ENCODE measurements at places on chromosomes 1 and 21.

GRCh38 chr1:160363951-160364735 lies 2.7 kb upstream of the NHLH1 start:
- no peak for DNase-seq

DNA sequence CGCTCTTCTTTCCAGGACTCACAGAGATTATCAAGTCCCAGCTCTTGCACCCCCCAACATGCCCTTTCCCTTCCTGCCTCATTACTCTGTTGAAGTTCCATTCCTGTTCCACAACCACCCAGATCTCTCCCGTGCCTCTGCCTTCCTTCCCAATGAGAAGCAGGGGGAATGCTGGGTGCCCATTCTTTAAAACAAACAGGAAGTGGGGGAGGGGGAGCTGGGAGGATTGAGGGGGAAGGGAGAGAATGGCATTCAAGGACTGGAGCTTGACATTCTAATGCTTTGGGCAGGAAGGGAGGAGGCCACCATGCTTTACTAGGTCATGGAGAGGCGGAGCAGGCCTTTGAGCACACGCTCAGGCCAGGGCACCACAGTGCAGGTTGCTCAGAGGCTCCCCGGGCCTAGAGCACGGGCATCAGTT lies 150.3 kb upstream of the IRF2BP2 start:
- no peak for DNase-seq

DNA sequence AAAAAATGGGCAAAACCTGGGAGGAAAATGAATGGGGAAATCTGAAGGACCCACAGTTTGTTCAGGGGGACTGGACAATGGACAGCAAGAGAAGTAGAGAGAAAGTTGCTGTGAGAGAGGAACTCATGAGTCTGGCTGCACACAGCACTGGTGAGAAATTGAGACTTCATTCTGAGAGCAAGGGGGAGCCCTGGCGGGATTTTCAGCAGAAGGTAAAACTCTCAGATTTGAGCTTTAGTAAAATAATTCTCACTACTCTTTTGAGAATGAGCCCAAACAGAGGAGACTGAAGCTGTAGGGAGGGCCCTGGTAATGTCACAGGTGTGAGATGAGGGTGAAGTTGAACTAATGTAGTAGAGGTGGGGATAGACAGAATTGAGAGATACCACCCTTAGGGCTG lies 438.6 kb downstream of the OMA1 start:
- DNase-seq = no peak

- DNase-seq = no peak
These were observed 259.0 kb downstream of the NEGR1 start for GRCh38 chr1:72023063-72023930.

DNA sequence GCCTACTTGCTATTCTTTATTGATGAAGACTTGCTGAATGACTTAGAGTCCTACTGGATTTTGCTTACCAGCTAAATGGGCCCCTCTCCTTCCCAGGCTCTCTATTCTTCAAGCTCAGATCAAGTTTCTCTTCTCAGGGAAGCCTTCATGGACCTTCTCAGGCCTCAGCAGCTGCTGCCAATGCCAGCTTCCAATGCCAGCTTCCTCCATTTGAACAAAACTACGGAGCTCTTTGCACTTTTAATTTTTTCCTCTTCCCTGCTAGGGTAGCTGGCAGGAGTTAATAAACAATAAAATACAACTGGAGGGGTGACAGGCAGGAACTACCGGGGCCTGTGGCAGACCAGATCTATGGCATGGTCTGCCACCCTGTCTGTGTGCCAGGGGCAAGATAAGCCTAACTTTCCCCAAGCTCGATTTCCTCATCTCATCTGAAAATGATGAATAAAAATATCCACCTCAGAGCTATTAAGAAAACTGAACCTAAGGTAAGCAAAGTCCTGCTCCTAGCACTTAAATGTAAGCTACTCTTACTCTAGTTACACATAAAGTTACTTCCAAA lies 995 bp upstream of the IPO13 start:
- DNase-seq = no peak

- DNase-seq = no peak
These were observed 28.6 kb downstream of the IVNS1ABP start for GRCh38 chr1:185288435-185288834.

DNA sequence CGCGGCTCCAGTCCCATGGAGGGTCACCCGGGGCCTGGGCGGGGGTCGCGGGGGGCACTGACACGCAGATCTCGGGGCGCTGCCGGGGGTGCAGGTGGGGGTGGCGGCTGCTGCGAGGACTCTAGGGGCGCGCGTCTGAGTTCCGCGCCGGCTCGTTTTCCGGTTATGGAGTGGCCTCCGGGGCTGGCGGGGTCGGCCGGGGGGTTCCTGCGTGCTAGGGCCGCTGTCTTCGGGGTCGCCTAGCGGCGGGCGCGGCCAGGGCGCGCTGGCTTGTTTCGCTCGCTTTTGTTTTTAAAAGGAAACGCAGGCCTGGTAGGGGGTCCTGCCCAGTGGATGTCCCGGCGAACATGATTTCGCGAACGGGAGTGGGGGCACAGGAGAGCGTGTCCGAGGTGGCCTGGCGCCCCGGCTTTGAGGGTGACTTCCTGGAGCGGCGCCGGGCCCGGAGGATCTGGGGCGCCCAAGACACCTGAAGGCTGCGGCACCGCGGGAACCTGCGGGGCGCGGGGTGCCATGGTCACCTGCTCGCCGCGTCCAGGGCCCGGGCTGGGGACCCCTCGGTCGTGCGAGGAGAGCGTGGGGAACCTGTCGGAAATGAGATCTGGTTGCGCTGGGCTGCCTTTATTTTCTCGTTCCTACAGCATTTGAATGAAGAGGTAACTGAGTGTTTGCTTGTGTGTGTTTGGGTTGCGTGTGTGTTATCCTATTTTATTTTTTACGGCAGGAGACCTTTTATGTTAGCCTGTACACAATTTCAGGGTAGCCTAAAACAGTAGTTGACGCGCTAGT lies 618 bp downstream of the ETS2 start:
- peak; percentile 66 for DNase-seq

- no peak for DNase-seq
These were observed 455.3 kb downstream of the KCNT2 start for GRCh38 chr1:196152975-196153374.

GRCh38 chr21:25942135-25942534 lies 207.4 kb downstream of the GABPA start:
- DNase-seq = no peak

DNA sequence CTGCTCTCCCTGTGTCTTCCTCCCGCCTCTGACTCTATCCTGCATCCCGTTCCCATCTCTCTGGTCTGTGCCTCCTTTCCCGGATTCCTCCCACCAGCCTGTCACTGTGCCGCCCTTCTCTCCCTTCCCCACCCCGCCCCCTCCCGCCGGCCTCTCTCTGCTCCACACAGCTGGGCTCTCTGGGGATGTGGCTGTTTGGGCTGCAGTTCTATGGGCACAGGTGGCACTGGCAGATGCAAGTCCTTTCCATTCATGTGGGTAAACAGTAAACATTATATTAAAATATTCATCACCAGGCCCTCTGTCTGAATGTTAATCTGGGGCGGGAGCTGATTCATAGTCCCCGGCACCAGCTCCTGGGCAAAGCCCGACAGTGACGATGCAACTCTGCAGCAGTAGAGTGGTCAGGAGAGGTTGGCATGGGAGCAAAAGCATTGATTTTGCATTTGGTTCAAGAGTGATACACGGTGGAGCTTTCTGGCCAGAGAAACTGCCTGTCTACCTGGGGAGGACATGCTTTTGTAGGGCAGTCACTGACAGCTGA lies 249.3 kb downstream of the TNR start:
- no peak for DNase-seq

GRCh38 chr21:41506611-41507520 lies 1.1 kb downstream of the TMPRSS2 start:
- no peak for DNase-seq

- no peak for DNase-seq
These were observed 31.3 kb downstream of the UBE2U start for GRCh38 chr1:64234714-64235113.

GRCh38 chr1:19220991-19221390 lies 10.9 kb upstream of the UBR4 start:
- no peak for DNase-seq

DNA sequence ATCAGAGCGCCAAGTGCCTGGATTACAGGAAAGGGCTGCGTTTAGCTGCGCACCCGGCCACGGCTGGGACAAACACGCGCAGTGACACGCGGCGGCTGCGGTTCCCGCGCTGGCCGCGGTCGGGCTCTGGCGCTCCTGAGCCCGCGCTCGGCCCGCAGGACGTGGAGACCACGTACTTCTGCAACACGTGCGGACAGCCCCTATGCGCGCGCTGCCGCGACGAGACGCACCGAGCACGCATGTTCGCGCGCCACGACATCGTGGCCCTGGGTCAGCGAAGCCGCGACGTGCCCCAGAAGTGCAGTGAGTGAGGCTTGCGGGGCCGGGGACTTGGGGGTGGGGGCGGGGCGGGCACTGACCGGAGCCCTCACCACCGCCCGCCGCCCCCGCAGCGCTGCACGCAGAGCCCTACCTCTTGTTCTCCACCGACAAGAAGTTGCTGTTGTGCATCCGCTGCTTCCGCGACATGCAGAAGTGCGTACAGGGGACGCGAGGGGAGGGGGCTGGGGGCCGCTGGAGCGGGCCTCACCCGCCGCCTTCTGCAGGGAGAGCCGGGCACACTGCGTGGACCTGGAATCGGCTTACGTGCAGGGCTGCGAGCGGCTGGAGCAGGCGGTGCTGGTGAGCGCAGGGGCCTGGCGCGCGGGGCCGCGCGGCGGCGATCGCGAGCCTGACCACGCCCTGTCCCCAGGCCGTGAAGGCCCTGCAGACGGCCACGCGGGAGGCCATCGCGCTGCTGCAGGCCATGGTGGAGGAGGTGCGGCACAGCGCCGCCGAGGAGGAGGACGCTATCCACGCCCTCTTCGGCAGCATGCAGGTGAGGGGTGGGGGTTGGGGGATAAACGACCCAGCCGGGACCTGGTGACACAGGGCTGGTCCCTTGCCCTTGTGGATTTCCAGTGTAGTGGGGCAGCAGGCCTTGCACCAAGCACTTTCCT lies 3.1 kb downstream of the RNF207 start:
- DNase-seq = no peak

GRCh38 chr1:183989078-183989577 lies 48.4 kb downstream of the COLGALT2 start:
- DNase-seq = peak; percentile 39

DNA sequence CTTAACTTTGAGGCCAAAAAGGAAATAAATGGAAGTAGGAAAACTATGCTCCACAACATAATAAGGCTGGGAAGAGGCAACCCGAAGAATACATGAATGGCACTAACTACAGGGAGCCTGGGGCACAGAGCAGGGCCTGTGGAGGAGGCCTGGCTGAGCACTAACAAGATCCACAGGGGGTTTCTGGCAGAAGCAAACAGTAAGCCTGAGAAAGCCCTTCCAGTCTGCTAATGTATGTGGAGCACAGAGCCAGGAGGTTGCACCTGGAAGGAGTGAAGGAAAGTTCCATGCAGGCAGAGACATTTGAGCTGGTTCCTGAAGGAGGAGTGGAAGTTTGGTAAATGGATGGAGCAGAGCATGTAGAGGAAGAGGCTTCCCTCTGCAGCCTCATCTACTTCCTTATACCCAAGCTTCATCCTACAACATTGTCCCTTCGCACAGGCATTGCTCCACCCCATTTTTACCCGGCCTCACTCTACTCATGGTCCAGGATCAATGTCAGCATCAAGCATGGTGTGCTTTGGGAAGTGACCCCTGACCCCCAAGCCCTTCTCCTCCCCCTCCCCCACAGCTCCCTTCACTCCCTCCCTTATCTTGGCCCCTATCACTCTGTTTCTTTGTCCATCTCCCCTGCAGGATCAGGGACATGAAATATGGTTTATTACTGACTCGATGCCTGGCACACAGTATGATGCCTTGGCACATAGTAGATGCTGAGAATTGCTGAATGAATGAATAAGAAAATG lies 23.3 kb downstream of the SHISA4 start:
- DNase-seq = no peak

DNA sequence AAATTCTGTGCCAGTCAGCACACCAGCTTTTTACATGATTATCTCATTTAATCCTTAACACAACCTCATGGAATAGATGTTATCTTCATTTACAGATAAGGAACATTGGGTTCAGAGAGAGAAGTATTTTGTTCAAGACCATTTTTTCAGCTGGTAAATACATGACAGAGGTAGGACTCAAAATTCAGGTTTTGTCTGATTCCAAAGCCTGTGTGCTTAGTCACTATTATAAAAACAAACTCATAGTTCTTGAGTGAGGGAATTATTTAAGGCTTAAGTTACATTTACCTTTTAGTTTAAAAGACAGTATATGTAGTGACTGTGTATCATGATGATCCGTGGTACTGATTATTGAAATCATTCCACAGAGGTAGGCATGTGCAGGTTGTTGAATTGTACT lies 125.2 kb downstream of the MAGI3 start:
- DNase-seq = no peak

DNA sequence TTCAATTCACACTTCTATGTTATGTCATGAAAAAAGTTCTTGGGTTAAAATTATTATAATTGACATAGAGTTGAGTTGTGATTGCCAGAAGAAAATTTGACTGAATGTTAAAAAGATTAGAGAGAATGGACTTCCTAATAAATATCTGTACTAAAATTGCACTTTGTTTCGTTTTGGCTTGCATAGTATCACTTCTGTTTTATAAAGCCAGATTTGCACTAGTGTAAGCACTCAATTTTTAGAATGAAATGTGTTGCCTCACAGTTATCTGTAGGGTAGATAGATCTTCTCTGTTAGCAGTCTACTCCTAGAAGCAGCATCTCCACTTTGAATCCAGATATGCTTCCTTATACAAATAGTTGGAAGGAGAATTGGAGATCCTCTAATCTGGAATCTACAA lies 95.2 kb upstream of the MPC2 start:
- no peak for DNase-seq

GRCh38 chr21:42971897-42972275 lies 2.5 kb upstream of the PKNOX1 start:
- DNase-seq = no peak

DNA sequence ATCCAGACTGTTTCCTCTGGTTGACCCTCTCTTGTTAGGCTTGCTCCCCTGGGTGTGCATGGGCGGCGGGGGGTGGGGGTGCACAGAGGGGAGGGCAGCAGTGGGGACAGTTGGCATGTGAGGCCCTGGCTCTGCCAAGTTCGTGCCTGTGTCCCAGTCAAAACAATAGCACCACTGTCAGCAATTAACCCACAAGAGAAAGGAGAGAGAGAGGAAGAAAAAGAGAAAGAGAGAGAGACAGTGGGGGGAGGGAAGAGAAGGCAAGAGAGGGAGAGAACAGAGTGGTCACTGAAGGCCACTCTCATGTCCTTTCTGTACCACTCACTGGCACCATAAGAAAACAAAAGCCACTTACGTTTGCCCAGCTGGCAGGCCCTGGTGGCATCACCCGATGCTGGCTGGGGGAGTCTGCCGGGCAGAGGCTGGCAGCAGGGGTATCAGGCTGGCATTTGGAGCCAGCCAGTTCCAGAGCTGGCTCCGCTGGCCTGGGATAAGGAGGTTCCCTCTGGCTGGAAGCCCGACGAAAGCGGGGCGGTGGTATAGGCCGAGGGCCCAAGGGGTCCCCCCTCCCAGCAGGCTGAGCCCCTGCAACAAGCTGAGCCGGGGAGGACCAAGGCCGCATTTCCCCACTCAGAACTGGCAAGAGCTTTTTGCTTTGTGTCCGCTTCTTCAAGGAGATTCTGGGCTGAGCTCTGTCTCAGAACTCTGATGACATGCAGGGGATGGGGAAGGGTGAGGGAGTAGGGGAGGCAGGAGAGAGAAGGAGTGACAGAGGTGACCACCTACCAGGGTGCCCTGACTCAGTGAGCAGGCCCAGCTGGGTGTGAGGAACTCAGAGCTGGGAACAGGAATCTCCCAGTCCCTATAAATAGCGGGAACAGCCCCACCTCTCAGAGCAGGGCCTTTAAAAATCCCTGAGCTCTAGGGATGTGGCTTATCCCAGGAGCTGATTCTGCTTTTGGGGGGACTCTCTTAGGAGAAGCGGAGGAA lies 27.9 kb downstream of the PIK3C2B start:
- DNase-seq = no peak

GRCh38 chr1:94925004-94925403 lies 1.9 kb downstream of the CNN3 start:
- DNase-seq = no peak

All from femur (tissue), 1 donor.